Type B pancreatic cell (in vitro differentiated cells): ENCODE measurements at places on chromosomes 4 and X. TPM values are rescaled to one million over a fixed set of nuclear protein-coding genes. Genes with fewer than 3 reads are reported as not detected.

DNA sequence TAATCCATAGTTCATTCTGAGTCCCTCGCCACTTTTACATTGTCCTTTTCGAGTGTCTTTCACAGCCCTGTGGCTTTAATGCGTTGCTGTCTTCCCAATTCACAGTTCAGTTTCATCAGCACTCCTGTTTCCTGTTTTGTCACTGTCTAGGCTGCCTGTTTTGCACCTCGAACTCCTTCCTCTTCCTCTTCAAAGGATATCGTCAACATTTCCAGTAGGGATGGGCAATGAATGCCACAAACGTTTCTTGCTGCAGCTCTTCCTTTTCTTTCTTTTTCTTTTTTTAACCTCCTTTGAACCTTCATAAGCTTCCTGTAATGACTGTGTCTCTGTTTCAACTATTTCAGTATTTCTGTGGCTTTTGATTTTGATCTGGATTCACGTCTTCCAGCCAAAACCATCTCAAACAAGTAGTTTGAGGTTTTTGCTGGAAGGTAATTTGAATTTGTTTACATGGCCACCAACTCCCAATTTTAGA lies 105.4 kb downstream of the ANXA3 start:
- no peaks in the 10 kb centered on the region for H3K36me3 ChIP-seq
- no peak overlapping the region for H3K4me3 ChIP-seq
- no peaks in the 10 kb centered on the region for H3K27me3 ChIP-seq
- no peak overlapping the region for H3K27ac ChIP-seq
- DNase-seq, result no peak
- H3K4me1 ChIP-seq, result peaks cover 16% of the 10 kb centered on the region

- no peak for DNase-seq
- H3K4me1 ChIP-seq, result peaks cover 16% of the 10 kb centered on the region
- H3K4me3 ChIP-seq, result no peak overlapping the region
- H3K36me3 ChIP-seq, result no peaks in the 10 kb centered on the region
These were observed 423.3 kb downstream of the CENPC start for GRCh38 chr4:67122029-67122428.

- H3K27me3 ChIP-seq, result peaks cover 3% of the 10 kb centered on the region
- H3K4me3 ChIP-seq, result no peak overlapping the region
- no peaks in the 10 kb centered on the region for H3K36me3 ChIP-seq
- no peaks in the 10 kb centered on the region for H3K4me1 ChIP-seq
These were observed 80.7 kb upstream of the GPM6B start for GRCh38 chrX:13897566-13897965.

GRCh38 chrX:87616371-87616770 lies 98.8 kb downstream of the KLHL4 start:
- no peak overlapping the region for H3K4me3 ChIP-seq
- no peaks in the 10 kb centered on the region for H3K27me3 ChIP-seq
- no peak for DNase-seq
- H3K27ac ChIP-seq, result no peak overlapping the region

DNA sequence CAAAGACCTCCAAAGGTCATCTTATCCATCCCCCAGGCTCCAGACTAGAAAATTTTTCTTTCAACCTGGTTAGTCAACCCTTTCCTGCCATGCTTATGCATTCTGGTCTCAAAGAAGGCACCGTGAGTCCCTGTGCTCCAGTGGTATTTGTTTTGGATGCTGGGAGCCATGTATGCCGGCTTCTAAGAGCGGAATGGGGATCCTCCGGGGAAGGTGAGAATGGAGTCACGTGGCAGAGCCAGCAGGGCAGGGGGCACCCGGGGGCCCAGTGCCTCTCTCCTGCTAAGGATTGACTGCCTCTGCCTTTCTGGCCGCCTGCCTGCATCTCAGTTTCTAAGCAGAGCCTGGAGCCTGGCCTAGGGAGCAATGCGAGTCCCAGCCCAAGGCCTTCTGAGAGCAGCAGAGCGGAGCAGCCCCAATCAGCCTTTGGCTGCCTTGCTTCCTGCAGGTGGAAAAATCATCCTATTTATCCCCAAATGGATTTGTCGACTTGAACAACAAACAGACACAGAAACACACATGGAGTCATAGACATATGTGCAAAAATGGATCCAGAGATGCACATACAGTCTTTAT lies 141.0 kb downstream of the PJA1 start:
- H3K27ac ChIP-seq, result peak overlapping the region; percentile 2
- H3K27me3 ChIP-seq, result no peaks in the 10 kb centered on the region
- H3K36me3 ChIP-seq, result no peaks in the 10 kb centered on the region
- DNase-seq, result no peak

DNA sequence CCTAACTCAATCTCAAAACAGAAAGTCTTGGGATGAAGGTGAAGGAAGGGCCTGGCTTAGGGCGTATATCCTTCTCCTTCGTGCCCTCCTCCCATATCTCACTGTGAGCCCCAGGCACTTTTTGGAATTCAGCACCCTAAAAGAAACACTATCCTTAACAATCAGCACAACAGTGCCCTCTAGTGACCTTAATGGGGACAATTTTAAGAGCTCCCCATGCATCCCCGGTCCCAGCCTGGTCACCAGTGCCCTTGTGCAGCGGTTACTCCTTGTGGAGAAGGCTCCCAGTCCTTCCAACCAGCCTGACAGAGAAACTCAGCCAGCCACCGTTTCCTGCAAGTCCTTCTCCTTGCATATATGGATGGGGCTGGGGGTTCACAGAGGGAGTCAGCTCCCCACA lies 4.2 kb downstream of the PAK3 start:
- H3K27ac ChIP-seq, result no peak overlapping the region
- no peak for DNase-seq
- H3K36me3 ChIP-seq, result no peaks in the 10 kb centered on the region
- no peak overlapping the region for H3K4me3 ChIP-seq

DNA sequence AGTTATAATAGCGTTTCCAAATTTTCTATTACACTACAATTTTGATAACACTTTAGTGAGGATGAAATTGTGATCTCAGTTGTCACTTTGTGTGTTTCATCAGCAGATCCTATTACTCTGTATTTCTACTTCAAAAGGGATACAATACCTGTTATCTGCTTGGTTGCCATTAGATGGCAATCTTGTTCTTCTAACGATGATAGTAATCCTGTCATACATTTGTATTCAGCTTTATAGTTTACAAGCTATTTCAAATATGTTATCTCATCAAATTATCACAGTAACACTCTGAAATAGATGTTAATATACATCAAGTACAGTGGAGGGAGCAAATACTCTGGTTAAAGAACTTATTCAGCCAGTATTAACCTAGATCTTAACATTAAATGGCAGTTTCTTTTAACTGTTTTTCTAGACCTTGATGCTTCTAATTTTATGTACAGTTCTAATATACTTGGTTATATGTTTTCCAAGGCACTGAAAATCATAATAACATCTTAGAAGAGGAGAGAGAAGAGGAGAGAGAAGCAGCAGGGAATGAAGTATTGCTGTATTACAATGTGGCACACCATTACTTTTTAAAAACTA lies 292.0 kb downstream of the CCSER1 start:
- H3K4me1 ChIP-seq, result peaks cover 5% of the 10 kb centered on the region
- H3K4me3 ChIP-seq, result no peak overlapping the region
- DNase-seq, result no peak

DNA sequence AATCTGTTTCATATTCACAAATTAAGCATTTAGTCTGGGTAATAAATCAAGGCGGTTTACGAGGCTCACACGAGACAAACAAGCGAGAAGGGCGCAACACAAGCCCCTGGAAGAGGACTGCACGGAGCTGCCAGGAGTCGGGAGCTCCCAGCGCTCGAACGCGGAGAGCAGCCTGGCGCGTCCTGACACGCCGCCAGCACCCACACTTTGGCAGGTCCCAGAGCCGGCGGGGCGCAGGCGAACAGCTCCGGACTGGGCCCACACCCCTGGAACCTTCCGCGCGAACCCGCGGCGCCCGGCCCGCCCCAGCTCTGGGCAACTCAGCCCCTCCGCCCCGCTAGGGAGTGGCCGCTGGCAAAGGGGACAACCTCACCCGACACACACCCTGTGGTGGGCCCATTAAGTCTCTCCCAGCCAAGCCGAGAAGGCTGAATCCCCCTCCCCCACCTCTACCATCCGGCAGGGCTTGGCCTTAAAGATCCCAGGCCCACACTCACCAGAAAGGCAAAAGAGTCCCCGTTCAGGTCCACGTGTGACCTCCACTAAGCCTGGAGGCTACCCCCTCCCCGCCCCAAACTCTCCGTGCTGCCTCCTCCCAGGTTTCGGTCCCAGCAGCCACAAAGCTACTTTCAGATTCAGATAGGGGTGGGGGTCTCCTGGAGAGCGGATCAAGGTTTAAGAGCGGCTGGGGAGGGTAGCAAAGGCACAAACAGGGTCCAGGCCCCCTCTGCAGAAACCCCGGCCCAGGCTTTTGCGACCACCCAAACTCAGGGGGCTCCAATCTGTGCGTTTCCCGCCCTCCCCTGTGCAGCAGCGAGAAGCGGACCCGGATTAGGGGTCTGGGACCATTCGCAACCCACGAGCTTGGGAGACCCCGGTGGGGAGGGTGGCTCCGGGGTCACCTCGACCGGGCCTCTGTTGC lies 47.5 kb upstream of the BCOR start:
- H3K27ac ChIP-seq, result no peak overlapping the region
- peaks cover 3% of the 10 kb centered on the region for H3K36me3 ChIP-seq
- peaks cover 20% of the 10 kb centered on the region for H3K4me1 ChIP-seq
- no peak for DNase-seq
- peaks cover 9% of the 10 kb centered on the region for H3K27me3 ChIP-seq
- peak overlapping the region; percentile 85 for H3K4me3 ChIP-seq

- H3K27me3 ChIP-seq, result no peaks in the 10 kb centered on the region
- H3K36me3 ChIP-seq, result peaks cover 18% of the 10 kb centered on the region
- H3K4me1 ChIP-seq, result no peaks in the 10 kb centered on the region
These were observed 80.7 kb downstream of the FHIP1A start for GRCh38 chr4:151489462-151490203.

GRCh38 chr4:174357321-174357720 lies 73.6 kb downstream of the CEP44 start:
- no peaks in the 10 kb centered on the region for H3K4me1 ChIP-seq
- no peak overlapping the region for H3K4me3 ChIP-seq
- H3K36me3 ChIP-seq, result no peaks in the 10 kb centered on the region
- no peaks in the 10 kb centered on the region for H3K27me3 ChIP-seq
- no peak overlapping the region for H3K27ac ChIP-seq

- H3K36me3 ChIP-seq, result no peaks in the 10 kb centered on the region
- no peaks in the 10 kb centered on the region for H3K4me1 ChIP-seq
- H3K4me3 ChIP-seq, result no peak overlapping the region
- no peaks in the 10 kb centered on the region for H3K27me3 ChIP-seq
- H3K27ac ChIP-seq, result no peak overlapping the region
These were observed 12.9 kb upstream of the SYP start for GRCh38 chrX:49212861-49213260.

DNA sequence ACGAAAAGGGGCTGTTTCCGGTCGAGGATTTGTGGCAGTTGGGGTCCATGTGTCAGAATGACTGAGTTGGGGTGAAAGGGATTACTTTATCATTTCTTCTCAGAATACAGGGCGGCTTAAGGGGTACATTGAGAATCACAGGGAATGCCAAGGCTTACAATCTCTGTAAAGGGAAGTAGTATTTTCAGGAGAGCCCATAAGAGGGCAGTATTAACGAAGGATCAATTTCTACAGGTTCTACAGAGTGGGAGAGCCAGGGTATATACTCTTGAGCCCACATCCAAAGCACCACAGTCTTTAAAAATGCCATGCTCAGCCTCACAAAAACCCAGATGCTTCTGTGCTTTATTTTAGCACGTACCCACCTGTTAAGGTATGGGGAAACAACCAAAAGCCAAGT lies 67.7 kb upstream of the ZXDA start:
- H3K27me3 ChIP-seq, result no peaks in the 10 kb centered on the region
- no peaks in the 10 kb centered on the region for H3K4me1 ChIP-seq
- no peak for DNase-seq
- no peaks in the 10 kb centered on the region for H3K36me3 ChIP-seq

GRCh38 chrX:154374313-154375155 lies at the start of gene FLNA:
Gene FLNA (minus strand): TSS chrX:154374634. CDS start chrX:154371245, 3,389 bp downstream.
- H3K36me3 ChIP-seq, result no peaks in the 10 kb centered on the region
- H3K4me1 ChIP-seq, result no peaks in the 10 kb centered on the region
- H3K4me3 ChIP-seq, result peak within 1 kb of the TSS; percentile 86
- no peaks in the 10 kb centered on the region for H3K27me3 ChIP-seq

DNA sequence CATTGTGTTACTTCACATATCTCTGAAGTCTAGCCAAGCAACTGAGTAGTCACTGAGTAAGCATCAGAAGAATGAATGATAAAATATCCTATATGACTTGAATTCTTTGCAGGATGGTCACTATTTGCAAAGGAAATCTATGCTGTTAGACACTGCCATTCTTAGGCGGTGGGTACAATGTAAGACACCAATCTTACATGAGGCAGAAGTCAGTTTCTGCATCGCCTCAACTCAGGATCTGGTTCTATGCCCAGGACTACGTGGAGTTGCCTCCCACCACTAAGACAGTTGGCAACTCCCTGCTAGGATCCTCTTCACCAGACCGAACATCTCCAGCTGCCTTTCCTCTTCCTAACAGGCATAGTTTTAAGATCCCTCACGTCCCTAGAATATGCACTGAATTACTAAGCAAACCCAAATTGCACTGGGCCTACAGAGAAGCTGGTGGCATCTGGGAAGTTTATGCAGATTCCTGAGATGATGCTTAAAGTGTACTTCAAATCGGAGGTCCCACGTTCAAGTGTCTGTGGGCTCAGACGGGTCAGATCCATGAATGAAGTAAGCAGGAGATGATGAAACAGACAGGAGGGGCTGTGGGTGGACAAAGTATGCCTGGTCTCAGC lies 45.6 kb downstream of the SEL1L3 start:
- peaks cover 10% of the 10 kb centered on the region for H3K4me1 ChIP-seq
- no peak overlapping the region for H3K4me3 ChIP-seq
- DNase-seq, result no peak
- no peak overlapping the region for H3K27ac ChIP-seq
- H3K27me3 ChIP-seq, result no peaks in the 10 kb centered on the region
- H3K36me3 ChIP-seq, result peaks cover 11% of the 10 kb centered on the region

GRCh38 chr4:14848229-14848628 lies 154.1 kb upstream of the CPEB2 start:
- H3K4me1 ChIP-seq, result no peaks in the 10 kb centered on the region
- DNase-seq, result no peak
- H3K27me3 ChIP-seq, result no peaks in the 10 kb centered on the region

DNA sequence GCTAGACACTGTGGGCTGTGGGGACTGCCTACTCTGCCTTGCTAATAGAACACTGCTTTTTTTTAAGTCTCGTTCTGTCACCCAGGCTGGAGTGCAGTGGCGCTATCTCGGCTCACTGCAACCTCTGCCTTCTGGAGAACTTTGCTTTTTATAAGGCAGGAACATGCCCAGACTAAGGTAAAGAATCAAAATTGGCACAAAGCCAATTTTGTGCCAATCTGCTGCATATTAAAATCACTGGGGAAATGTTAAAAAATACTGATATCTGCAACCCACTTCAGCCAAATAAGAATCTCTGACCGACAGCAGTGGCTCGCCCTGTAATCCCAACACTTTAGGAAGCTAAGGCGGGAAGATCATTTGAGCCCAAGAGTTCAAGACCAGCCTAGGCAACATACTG lies 36.5 kb upstream of the CEP135 start:
- no peak overlapping the region for H3K4me3 ChIP-seq
- DNase-seq, result no peak
- H3K27ac ChIP-seq, result no peak overlapping the region
- H3K4me1 ChIP-seq, result no peaks in the 10 kb centered on the region
- H3K27me3 ChIP-seq, result no peaks in the 10 kb centered on the region
- no peaks in the 10 kb centered on the region for H3K36me3 ChIP-seq

LDOC1 gene
- total RNA-seq, result 48.7 and 52.1 TPM in 2 replicates

GATA1 gene
- total RNA-seq, result not detected in 2 replicates

TEX13B gene
- not detected in 2 replicates for total RNA-seq

BMX gene
- total RNA-seq, result 0.24 TPM in 1 of 2 replicates, not detected in the other

CXCL6 gene
- 0.64 and 1.9 TPM in 2 replicates for total RNA-seq

C1QTNF7 gene
- total RNA-seq, result 0.43 and 1.8 TPM in 2 replicates

DCLK2 gene
- total RNA-seq, result 4.8 and 24.9 TPM in 2 replicates

GIMD1 gene
- total RNA-seq, result not detected in 2 replicates

SLC25A4 gene
- total RNA-seq, result 31.0 and 40.8 TPM in 2 replicates

WNK3 gene
- 8.1 and 18.5 TPM in 2 replicates for total RNA-seq

VEGFD gene
- total RNA-seq, result 0.83 and 20.5 TPM in 2 replicates

PDHA1 gene
- total RNA-seq, result 244 and 257 TPM in 2 replicates
